Stimulated activated CD8-positive, alpha-beta memory T cell treated with anti-CD3 and anti-CD28 coated beads, Interleukin-4, amount 100 ng/mL, for 1 hour (primary cell): ENCODE measurements at places on chromosomes 11 and 22.

DNA sequence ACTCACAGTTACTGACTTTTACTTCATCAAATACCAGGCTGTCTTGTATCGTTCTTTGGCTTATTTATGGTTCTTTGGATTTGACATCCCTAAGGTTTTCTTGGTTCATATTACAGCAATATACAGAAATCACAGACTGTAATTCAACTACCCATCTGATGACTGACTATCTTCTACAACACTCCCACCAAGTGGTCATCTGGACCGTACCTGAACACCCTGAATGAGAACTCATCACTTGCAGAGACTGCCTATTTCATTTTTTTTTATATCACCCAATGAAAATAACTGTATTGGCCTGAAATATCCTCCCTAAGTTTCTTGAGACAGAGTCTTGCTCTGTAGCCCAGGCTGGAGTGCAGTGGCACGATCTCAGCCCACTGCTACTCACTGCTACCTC lies 9.5 kb upstream of the UPB1 start:
- DNase-seq: no peak

DNA sequence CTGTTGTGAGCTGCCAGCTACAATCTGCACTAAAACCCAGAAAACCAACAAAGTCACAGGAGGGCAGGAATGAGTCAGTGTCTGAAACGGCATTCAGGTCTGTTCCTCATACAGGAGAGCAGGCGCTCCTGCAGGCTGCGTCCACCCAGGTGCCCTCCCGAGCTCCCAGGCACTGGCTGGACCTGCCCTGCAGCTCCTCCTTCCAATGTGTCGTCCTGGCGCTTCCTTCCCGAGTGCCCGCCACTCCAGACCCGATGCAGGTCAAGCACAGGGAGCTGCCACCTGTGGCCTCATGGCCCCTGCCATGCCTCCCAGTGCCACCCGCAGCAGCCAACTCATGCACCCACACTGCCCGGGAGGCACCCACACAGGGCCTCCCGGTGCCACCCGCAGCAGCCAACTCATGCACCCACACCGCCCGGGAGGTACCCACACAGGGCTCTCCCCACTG lies 12.0 kb downstream of the BRD1 start:
- DNase-seq: no peak

GRCh38 chr11:119089319-119089718 lies 4.6 kb downstream of the HMBS start:
- no peak for DNase-seq

GRCh38 chr11:16392616-16393015 lies 36.3 kb upstream of the SOX6 start:
- DNase-seq: no peak

- no peak for DNase-seq
Measured at GRCh38 chr11:62719302-62719978, 7.8 kb downstream of the HNRNPUL2 start.

GRCh38 chr11:134199531-134199930 lies 24.2 kb downstream of the NCAPD3 start:
- no peak for DNase-seq

GRCh38 chr11:35323076-35323868 lies 96.1 kb downstream of the SLC1A2 start:
- DNase-seq: no peak

DNA sequence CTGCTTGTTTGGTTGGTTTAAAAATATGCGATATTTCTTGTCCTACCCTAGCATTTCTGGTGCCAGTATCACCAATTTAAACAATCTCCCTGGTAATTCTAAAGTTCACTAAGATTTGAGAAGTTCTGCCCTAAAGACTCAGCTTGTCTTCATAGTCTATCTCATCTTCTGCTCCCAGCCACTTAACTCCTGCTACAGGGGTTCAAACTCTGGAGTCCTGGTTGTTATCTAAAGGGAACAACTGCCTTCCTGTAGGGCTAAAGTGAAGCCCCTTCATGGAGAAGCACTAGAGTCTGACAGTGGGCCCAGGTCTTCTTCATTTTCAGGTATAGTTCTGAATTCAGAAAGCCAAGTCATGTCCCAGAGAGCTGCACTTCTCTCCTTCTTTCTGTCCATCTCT lies 73.2 kb downstream of the CTNND1 start:
- DNase-seq: no peak
